ENCODE measurements at places on chromosomes 2 and 18.

DNA sequence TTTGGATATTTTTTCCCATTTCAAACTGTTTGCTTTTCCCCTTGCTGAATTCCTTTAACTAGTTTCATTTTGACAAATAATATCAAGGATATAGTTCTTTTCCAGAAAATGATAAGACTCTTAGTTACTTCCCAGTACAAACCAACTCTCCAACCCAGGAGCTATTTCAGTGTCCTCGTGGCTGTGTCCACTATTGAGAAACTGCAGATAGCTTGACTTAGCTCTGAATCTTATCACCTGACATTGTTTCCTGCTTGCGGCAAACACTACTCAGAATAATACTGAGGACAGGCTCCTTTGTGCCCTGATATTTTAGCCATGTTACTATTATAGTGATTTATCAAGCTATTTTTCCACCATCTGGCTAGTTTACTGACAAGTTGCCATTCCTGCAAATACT is 74.6 kb downstream of the KLF7 start:
- no peak for DNase-seq

DNA sequence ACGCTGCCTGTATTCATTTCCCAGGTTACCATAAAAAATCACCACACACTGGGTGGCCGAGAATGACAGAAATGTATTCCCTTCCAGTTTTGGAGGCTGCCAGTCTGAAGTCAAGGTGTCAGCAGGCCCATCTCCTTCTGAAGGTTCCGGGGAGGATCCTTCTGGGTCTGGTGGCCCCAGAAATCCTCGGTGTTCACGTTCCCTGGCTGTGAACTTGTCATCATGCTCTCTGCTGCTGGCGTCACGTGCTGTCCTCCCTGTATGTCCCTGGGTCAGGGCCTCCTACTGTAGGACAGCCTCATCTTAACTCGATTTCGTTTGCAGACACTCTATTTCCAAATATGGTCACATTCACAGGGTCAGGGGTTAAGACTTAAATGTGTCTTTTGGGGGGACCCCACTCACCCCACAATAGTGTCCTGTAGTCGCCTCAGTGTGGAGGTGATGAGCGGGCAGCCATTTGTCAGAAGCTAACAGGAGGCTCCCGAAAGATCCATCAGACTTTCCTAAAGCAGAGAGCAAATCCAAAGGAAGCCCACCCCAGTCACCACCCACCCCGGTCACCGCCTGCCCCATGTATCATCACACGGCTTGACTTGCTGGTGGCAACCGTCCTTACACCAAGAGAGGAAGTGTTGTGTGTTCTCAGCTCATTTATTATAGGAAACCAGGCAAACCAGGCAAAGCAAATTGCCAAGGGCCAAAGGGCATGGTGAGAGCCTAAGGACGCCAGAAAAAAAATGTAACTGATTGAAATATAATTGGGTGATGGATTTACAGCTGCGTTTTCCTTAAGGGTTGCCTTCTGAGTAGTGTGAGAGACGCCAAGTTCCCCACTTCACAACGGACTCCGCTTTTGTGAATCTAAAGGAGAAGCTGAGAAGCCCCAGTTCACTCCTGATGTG is 148.8 kb upstream of the ZNF236 start:
- DNase-seq, result no peak

GRCh38 chr2:147520817-147521216 is 324.0 kb upstream of the ACVR2A start:
- no peak for DNase-seq

DNA sequence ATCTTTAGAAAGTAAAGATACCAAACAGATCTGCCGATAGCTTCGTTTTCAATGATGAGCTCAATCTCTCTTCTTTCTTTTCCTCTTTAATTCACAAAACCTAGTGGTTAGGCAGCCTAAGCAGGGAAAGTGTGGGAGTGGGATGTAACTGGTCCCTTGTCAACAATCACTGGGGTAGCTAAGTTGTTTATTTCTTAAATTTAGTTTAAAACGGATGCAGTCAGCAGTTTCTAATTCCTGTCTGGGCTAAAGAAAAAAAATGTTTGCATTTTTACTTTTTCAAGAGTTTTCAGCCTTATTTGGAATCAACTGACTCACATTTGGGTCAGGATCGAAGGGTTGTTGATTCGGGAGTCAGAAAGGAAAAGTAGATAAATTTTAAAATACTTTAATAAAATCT is 137.7 kb upstream of the TACR1 start:
- DNase-seq, result no peak

DNA sequence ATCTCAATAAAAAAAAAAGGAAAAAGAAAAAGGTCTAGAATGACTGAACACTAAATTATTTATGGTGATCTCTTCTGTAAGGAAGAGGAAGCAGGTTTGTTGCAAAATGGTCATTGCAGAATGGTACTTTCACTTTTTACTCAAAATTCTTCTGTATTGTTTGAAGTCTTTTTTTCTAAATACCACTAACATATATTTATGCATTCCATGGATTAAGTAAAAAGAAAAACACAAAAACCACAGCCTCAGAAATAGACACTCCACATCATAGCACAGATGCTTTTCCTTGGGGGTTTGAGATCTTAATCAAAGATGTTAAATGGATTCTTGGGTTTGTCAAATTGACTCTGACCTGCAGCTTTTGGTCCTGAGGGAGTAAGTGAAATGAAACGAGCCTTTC is 47.4 kb downstream of the RHOB start:
- DNase-seq, result peak; percentile 14

DNA sequence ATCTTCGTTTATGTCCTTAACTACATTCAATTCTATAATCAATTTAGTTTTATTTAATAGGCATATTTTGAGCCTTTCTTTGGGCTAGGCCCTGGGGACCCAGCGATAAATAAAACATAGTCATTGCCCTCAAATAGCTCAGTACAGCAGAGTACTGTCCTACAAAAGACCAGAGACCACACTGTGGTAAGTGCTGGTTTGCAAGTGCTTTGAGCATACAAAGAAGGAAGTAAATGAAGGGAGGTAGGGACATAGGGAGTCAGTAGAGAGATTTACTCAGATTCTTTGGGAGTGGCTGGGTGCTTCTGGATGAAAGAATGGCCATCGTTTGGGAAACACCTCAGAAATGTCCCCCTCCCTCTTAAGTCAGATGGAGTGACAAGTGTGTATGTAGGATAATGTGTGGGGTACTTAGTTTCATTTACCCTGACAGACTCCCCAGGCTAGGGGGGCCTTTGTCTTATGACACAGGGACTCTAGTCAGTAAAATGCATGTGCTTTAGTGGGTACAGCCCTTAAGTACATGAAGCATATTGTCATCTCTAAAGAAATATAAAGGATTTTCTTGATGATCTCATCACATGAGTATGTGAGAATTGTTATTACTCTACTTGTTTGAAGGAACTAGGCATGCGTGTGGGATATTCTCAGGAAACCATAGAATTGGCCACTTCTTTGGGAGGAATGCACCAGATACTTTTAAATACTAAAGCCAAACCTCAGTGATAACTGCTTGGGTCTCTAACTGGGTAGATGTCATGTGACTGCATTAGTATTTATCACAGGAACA is 35.1 kb downstream of the MAPRE2 start:
- DNase-seq, result no peak

DNA sequence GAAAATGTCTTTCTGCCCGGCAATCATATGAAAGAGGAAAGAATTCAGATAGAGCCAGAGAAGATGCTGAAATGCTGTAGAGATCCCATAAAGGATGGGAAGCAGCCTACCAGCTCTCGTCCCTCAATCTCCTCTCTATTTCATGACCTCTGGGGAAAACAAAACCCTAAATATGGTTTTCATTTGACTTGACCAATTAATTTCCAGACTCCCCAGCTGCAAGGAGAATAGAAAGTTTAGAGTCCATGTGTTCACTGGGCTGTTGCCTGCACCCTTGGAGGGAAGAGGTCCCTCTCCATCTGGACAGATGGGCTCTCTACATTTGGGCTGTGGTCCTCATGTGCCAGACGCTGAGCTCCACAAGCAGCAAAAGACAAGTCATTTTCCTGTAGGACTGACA is 40.6 kb downstream of the CAPN13 start:
- no peak for DNase-seq

DNA sequence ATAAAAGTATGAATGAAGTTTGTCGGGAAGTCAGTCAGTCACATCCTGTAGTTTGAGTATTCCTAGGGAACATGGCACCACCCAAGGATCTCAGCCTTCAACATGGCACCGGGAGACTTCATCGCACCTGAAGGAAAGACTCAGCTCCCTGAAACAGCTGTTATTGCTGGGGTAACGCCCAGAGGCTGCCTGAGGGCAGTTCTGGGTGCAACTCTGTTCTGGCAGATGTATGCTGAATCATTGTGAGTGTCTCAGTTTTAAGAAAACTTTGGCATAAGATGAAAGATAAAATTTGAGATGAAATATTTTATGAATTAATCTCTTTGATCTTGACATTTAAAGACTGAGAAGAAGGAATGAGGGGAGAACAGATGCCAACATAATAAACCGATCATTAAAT is 49.9 kb upstream of the SERPINB2 start:
- DNase-seq, result no peak

DNA sequence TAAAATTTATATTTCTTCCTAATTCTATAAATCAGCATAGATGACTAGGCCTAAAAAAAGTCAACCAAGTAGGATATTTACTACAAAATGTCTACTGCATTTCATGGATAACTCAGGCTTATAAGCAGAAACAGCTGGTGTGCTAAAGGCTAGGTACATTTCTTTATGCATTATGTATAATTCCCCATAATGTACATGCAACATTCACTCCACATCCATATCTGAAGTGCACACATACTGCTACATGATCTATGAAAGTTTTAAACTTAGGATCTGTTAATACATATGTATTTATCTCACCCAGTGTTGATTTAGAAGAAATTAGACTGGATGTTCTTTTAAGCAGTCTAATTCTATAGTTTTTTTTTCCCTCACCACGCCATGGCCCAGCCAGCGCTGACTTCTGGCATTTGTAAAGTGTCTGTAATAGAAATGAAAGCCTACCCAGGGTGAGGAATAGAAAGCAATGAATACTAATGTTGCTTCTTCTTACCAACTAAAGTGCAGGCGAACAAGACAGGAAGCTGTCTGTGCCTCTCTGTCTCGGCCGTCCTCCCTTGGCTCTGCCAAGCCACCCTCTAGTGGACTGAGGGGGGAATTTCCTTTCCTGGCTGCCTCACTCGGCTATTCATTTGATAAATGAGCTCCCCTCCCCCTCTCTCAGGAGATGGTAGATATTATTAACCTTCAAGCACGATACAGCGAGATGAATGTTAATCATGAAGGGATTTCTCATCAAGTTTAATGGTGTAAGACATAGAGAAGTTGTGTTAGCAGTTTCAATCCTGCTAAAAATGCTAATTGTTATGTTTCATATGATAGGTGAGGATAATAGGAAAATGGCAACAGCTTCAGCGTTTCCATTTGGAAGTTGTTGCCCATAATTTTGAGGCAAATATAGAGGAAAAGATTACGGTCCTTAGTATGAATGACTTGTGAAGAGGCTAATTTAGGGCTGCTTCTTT is 384.5 kb downstream of the MTX2 start:
- peak; percentile 69 for DNase-seq

DNA sequence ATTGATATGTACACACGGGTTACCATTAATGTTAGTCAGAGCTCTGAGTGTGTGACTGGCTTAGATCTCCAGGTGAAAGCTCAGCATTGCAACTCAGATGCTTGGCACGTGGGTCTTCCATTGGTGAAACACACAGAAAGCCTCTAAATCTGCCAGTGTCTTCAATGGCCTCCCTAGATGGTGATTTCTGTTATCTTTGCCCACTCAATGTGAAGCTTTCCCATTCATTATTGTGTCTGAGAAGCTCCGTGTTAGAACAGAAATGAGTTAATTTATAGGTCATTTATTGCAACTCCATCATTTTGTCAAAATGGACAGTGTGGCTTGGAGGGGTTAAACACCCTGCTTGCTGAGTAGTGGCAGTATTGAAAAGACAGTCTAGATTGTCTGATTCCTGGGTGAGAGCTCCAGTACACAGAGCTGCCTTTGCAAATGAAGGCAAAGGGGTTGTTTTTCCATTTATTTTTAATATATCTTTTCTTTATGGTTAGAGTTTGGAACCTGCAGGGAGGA is 64.7 kb upstream of the GCFC2 start:
- DNase-seq, result no peak

- peak; percentile 33 for DNase-seq
Observed at GRCh38 chr2:120596191-120596811, 139.4 kb upstream of the GLI2 start.

- DNase-seq, result no peak
Observed at GRCh38 chr2:209340522-209340921, 83.3 kb upstream of the MAP2 start.

DNA sequence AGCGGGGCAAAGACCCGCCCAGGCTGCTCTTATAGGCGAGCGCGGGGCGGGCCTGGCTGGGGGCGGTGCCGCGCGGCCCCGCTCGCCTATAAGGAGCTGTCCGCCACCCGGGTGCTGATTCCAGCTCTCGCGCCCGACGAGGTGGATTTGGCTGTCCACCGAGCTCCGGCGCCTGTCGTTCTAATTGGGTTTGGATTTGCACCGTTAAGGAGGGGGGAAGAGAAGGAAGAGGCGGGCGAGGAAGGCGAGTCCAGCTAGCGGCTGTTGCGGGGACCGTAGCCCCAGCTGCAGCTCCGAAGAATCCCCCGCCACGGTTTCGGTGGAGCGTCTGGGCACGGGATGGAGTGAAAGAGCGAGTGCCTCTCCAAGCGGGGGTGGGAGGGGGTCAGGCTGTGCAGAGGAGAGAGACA is at the start of gene CNTNAP5:
Gene CNTNAP5, plus strand, starts transcription at position 117 of the 410 bp plus-strand sequence. CDS start 364 bp downstream, outside the sequence.
- no peak for DNase-seq

DNA sequence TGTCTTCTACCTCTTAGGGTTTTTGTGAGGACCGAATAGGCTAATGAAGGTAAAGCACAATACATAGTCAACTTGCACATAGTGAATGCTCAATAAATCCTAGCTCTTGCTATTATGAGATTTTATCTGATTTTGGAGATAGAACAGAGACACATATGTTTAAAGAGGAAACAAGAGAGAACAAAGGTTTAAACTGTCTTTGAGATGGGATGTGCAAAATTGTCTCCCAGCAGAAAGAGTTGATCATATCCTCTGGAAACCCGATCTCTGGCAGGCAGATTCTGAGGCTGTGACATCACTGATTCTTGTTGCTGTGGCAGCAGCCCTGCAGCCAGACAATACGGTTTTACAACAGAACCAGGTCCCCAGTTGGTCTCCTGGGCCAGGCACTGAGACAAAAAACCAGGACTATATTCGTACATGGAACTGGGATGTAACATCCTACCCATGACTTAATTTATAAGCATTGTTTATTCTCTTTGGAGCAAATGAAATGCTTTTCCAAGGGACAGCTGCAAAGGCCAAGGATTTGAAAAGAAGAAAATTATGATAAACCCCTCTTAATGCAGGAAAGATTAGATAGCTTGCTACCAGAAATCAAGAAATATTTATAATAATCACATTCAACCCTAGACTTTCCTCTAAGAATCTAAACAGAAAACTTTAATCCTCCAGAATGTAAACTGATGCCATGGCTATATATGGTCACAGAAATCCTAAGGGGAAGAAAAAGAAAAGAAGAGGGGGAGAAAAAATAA is 80.2 kb downstream of the SLC8A1 start:
- DNase-seq, result no peak

DNA sequence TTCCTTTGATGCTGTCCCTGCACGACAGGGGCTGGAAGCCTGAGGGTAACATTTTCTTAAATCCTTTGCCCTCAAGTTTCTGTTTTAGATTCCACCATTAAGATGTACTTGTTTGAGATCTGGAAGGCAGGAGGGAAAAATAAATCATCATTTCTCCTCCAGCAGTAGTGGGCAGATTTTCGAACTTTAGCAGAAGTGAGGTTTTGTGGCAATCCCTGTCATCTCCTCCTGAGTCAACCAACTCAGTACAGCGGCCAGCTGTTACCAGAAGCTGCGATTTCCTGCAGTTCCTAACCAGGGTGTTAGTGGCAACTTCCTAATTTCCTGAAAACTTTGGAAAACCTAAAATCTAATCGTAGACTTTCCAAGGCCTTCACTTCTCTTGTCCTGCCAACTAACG is 517.2 kb upstream of the ACVR2A start:
- no peak for DNase-seq
